ENCODE measurements at places on chromosomes 1 and 21.
A peak's percentile ranks its signal among the peaks of the same experiment; 100 is the strongest.

DNA sequence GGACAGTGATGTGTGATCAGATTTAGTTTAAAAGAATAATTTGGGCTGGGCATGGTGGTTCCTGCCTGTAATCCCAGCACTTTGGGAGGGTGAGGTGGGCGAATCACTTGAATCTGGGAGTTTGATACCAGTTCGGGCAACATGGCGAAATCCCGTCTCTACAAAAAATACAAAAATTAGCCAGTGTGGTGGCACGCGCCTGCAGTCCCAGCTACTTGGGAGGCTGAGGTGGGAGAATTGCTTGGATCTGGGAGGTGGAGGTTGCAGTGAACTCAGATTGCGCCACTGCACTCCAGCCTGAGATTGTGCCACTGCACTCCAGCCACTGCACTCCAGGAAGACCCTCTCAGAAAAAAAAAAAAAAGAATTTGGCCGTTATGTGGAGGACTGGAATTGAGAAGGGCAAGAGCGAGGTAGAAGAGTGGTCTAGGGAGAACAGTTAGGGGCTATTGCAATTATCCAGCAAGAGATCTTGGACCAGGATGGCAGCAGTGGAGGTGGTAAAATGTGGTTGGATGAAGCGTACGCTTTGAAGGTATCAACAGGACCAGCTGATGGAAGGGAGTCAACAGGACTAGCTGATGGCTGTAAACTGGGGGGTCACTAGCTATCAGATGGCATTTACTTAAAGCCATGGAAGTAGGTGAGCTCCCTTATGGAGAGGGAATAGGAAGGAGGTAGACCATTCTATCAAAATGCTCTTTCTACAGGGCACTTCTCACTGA is 9.6 kb downstream of the BTBD19 start:
- no peak for DNase-seq

- no peak for DNase-seq
Measured at GRCh38 chr1:88330201-88330600, 353.9 kb upstream of the PKN2 start.

DNA sequence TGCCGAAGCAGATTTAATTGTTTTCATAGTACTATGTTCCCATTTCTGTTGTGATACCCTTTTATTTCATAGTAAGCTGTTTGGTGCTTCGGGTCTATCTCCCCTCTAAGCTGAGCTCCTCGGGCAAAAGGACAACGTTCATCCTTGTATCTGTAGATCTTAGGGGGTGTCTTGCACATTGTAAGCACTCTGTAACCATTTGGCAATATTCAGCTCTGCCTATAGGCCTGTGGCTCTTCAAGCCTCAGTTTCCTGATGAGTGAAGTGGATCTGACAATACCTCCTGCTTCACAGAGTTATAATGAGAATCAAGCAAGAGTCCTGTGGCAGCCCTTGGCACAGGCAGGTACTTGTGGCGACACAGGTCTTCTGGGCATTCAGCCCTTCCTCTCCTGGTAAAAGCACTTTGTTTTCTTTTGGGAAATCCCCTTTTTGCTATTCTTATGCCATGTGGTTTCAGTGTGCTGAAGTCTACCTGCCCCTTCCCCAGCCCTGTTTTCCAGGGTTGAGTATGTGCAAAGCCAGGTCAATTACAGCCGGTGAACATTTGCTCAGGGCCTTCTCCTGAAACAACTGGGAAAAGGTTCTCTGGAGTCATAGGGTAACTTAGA is 8.5 kb upstream of the EXO1 start:
- no peak for DNase-seq

DNA sequence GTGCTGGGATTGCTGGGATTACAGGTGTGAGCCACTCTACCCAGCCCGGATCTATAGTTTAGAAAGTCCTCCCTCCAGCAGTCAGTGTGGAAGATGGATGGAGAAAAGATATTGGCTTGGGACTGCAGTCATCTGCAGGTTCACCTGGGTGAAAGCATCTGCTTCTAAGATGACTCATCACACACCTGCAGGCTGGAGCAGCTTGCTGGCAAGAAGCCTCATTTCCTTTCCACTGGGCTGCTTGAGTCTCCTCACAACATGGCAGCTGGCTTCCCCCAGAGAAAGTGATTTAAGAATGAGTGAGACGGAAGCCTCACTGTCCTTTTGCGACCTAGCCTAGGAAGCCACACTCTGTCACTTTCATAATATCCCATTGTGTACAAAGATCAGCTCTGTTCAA is 50.0 kb downstream of the FOXO6 start:
- DNase-seq = no peak

DNA sequence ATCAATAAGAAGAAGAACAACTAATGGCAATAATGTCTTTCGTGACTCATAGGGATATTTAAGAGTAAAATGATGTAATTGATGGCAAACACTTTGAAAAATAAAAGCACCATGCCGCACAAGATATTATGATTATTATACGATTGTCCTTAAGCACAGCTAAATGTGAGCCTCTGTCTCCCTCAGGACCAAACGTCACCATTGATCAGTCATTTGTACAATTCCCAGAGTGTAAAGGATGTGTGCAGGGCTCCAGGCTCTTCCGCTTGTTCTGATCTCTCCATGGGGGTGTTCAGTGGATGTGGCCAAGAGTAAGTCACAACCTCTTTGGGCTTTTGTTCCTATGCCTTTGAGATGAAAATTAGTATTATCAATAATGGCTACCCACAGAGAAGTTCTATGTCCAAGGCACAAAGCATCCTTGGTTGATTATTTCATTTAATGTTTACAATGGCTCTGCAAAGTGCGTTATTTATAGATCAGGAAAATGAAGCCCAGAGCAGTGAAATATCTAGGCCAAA is 17.7 kb upstream of the C1orf87 start:
- DNase-seq = no peak

GRCh38 chr1:39086865-39087409 is 60.8 kb downstream of the NDUFS5 start:
- no peak for DNase-seq

- DNase-seq = peak; percentile 69
Measured at GRCh38 chr1:40476924-40477677, at the start of gene ZFP69. Gene ZFP69, plus strand, starts transcription at chr1:40477290. Its CDS starts 2,072 bp downstream, at chr1:40479362.

DNA sequence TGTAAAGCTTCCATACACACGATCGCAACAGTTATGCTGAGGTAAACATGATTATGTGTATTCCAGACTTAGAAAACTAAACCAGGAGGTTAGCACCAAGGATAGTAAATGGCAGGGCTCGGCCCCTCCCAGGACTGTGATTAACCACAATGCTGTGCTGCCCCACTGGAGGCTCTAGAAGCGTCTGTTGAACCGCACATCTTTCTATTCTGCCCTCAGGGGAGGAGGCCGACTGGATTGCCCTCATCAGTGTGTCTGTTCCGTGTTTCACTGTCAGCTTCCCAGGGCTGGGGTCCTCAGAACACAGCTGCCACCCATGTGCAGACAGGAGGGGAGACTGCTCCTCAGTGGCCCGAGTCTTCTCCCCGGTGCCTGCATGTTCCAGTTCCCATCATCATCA is 12.8 kb upstream of the ASCL5 start:
- DNase-seq = no peak

GRCh38 chr1:114455102-114455785 is 55.8 kb downstream of the TRIM33 start:
- no peak for DNase-seq

DNA sequence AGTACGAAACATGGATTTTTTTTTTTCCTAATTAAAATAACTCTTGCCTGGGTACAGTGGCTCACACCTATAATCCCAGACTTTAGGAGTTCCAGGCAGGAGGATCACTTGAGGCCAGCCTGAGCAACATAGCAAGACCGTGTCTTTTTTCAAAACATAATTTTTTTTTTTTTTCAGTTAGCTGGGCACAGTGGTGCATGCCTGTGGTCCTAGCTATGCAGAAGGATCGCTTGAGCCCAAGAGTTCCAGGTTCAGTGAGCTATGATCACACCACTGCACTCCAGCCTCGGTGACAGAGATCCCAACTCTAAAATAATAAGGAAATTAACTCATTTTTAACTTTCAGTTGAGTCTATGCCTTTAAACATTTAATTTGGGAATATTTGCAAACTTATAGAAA is 170.1 kb downstream of the NEK7 start:
- no peak for DNase-seq

GRCh38 chr1:184002071-184002470 is 35.5 kb downstream of the COLGALT2 start:
- no peak for DNase-seq

- no peak for DNase-seq
Measured at GRCh38 chr1:225598847-225599246, 54.1 kb downstream of the ENAH start.

DNA sequence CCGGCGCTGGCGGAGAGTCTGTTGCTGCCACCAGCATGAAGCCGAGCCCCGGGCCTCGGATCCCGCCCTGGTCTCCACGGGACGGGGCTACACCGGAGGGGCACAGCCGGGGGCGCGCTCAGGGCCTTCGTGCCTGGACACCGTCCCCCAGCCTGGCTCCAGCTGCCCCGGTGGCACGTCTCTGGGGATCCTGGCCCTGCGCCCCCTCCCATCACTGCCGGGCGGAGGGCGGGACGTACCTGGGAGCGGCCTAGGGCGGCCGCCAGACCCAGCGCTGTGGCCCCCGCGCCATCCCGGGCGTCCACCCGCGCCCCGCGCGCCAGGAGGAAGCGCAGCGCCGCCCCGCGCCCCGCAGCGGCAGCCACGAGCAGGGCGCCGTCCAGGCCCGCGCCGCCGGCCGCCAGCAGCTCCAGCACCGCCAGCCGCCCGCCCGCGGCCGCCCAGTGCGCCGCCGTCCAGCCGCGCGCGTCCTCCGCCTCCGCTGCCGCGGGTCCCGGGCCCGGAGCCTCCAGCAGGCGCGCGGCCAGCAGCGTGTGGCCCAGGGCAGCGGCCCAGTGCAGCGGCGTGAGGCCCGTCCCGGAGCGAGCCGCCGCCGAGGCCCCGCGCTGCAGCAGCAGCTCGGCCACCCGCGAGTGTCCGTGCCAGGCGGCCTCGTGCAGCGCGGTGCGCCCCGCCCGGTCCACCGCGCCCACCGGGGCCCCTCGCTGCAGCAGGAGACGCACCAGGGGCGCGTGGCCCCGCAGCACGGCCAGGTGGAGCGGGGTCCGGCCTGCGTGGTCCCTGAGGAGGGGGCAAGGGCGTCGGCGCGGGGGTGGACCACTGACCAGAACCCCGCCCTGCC is 1.0 kb downstream of the ANKRD65 start:
- no peak for DNase-seq

DNA sequence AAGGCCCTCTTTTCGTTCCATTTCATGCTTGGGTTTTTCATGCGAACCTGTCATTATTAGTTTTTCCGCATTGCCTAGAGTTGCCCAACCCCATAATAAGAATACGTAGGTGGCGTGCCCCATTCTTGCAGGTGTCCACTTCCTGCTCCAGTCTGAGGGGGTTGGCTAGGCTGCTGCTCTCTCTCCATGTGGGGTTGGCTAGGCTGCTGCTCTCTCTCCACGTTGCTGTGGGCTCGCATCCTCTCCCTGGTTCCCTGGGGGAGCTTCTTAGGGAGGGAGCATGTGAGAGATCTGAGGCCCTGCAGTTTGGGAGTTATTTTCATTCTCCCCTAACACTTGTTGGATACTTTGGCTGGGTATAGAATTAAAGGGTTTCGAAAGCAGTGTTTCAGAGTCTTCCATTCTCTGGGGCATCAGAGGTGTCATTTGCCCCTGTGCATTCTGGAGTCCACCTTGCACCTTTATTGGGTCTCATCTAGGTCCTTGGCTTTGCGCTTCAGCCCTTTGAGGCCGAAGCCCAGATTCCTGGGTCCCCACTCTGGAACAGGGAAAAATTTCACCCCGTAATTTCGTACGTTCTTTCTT is 8.6 kb downstream of the C1orf35 start:
- DNase-seq = no peak

GRCh38 chr1:109817881-109818270 is 54.2 kb upstream of the EPS8L3 start:
- DNase-seq = no peak

- DNase-seq = no peak
Measured at GRCh38 chr1:18546026-18546425, 65.3 kb downstream of the KLHDC7A start.

DNA sequence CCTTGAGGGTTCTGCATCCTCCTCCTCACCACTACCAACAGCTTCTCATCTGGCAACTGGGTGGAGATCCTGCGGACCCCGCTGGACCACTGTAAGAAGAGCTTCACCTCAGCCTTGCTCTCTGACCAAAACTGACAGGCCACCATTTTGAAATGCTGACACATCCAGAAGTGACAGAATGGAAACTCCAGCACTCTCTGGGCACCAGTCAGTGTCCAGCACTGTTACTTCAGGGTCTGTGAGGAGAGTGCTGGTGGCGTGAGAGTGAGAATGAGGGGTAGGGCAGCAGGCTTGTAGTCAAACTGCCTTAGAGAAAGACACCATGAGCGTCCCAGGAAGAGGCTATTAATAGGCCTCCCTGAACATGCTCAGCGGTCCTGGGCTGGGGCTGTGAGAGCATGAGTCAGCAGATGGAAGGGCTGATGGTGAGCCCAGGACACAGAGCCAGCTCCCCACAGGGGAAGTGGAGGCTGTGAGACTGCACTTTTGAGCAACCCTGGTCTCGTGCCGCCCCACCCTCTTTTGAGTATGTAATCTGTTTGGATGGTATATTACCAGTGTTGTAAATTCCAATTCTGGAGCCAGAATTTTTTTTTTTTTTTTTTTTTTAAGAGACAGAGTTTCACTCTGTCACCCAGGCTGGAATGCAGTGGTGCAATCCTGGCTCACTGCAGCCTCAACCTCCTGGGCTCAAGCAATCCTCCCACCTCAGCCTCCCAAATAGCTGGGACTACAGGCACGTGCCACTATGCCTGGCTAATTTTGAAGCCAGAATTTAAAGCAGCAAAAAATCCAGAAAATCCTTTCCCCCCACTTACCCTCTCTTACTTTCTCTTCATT is 34.4 kb upstream of the SLC30A1 start:
- DNase-seq = no peak

DNA sequence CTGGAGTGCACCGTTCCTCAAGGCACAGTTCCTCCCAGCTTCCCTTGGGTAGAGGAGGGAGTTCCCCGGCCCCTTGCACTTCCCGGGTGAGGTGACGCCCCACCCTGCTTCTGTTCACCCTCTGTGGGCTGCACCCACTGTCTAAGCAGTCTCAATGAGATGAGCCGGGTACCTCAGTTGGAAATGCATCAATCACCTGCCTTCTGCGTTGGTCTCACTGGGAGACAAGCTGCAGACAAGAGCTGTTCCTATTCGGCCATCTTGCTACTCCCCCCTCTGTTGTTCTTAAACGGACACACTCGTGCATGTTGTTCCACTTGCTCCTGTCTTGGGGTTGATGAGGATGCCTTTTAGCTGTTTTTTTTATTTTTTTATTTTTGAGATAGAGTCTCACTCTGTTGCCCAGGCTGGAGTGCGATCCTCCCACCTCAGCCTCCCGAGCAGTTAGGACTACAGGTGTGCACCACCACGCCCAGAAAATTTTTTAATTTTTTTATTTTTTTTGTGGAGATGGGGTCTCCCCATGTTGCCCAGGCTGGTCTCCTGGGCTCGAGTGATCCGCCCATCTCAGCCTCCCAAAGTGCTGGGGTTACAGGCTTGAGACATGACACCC is 3.0 kb upstream of the MORC3 start:
- DNase-seq = no peak

- DNase-seq = peak; percentile 41
Measured at GRCh38 chr1:107057197-107058133, 991 bp downstream of the PRMT6 start.

- DNase-seq = no peak
Measured at GRCh38 chr1:153058154-153058553, 842 bp upstream of the SPRR2A start.

- no peak for DNase-seq
Measured at GRCh38 chr21:34734696-34735095, 65.9 kb downstream of the CLIC6 start.

All from stimulated activated CD4-positive, alpha-beta T cell treated with anti-CD3 and anti-CD28 coated beads, Interleukin-1b, Interleukin-23, amount 100 ng/mL, for 48 hours (primary cell).